ENCODE measurements at places on chromosomes 3 and 15.

DNA sequence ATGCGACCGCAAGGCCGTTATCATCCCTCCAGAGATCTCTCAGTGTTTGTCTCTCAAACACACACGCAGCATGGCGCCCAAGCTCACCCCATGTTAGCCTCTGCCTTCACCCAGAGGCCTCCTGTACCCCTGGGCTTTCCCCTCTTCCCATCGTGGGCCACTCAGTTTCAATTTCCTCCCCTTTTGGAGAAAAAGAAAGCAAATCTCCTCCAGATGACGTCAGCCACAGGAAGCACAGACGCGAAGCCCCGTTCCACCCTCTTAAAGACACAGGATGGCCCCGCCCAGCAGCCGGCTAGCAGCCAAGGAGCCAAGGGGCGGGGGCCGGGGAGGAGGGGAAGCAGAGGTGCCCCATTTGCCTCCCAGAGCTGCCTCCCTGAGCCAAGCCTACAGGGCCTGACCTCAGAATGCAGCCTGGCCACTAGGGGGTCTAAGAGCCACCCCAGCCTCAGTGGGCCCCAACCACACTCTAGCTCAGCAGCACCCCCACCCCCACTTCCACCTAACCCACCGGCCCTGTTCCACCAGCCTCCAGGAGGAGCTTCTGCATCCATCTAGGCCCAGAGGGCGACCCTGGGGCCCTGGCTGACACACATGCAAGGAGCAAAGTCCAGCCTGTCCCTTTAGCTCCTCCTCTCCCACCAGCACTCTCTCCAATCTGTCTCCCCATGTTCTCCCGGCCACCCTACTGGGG lies 26.5 kb downstream of the ATRIP start:
- DNase-seq, result peak; percentile 91

DNA sequence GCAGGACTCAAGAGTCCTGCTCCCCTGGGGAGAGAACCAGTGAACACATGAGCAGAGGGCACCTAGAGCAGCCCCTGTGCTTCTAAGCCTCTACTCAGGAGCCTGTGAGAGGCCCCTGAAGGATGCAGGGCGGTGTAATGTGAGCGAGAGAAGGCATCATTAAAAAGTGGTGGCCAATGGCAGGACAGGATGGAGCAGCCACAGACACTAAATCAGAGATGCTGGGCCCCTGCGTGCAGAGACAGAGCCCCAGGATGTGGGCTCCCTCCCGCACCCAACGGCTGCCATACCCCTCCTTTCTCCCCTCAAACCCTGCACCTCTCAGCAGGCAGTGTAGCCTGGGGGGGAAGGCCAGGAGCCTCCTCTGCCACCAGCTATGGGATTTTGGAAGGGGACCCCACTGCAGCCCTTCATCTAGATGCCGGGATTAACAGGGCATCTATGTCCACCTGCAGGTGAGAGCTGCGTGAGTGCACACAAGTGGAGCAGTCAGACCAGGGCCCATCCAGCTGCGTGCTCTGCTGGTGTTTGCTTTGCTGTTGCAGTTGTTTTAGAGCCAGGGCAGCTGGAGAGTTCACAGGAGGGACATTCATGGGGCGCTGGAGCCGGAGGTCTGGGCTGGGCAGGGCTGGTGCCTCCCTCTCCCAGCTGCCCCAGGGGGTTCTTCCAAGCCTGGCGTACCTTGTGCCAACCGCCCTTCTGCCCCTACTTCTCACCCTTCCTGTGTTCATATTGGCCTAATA lies 5.1 kb upstream of the IQSEC1 start:
- no peak for DNase-seq

DNA sequence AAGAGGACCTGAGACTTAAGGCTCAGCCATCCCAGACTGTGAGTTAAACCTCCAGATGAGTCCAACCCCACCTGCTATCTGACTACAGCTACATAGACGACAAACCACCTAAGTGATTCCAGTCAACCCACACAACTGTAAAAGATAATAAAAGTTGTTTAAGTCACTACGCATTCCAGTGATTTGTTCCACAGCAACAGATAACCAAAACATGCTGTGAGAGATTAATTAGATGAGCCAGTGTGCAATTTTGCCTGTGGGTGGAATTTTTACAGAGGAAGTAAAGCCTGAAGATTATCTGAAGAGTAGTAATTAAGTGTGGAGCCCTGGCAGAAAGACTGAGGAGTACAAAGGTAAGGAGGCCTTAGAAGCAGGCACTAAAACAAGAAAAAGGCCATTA lies 5.4 kb downstream of the BTBD1 start:
- DNase-seq, result peak; percentile 30

DNA sequence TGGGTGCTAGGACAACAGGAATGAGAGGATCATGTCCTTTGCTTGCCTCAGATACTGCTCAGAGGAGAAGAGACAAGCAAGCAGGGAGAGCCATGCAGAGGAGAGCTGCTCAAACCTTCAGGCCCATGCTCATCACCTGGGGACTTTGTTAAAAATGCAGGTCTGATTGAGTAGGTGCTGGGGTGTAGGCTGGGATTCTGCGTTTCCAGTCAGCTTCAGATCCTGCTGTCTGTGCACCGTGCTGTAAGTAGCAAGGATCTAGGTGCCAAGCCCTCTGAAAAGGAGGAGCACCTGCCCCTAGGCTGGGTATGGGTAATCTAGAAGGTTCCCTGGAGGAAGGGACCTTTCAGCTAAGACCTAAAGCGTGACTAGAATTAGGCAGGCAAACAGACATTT lies 7.3 kb downstream of the FLNB start:
- no peak for DNase-seq

DNA sequence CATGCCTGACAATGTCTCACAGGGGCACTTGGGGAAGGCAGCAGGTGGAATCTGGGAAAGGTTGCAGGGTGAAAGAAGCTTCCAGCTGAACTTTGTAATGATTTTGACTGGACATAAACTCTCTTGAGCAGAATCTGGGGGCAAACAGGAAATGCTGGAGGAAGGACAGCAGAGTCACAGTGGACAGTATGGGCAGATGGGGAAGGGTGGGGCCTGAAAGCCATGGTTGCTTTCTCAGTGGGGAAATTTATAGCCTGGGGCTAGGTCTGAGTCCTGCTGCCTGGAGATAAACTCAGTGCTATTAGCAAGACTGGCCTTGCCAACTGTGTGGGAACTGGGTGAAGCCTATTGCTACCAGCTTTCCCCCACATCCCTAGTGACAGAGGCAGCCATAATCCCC lies 203.2 kb downstream of the OSBPL10 start:
- DNase-seq, result no peak

GRCh38 chr3:102571720-102572384 lies 137.0 kb downstream of the ZPLD1 start:
- no peak for DNase-seq

- no peak for DNase-seq
Observed at GRCh38 chr3:72401005-72401545, 447.2 kb downstream of the SHQ1 start.

GRCh38 chr3:32586356-32586755 lies 15.7 kb upstream of the DYNC1LI1 start:
- no peak for DNase-seq

DNA sequence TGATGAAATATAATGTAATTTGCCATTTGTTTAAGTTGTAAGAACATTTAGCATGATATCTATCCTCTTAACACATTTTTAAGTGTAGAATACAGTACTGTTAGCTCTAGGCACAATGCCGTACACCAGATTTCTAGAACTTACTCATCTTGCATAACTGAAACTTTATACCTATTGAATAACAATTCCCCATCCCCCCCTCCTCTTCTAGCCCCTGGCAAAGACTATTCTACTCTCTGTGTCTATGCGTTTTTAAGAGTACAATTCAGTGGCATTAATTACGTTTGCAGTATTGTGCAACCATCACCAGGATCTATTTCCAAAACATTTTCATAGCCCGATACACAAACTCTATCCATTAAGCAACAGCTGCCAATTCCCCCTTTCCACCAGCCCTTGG lies 261.7 kb downstream of the PLOD2 start:
- DNase-seq, result no peak

DNA sequence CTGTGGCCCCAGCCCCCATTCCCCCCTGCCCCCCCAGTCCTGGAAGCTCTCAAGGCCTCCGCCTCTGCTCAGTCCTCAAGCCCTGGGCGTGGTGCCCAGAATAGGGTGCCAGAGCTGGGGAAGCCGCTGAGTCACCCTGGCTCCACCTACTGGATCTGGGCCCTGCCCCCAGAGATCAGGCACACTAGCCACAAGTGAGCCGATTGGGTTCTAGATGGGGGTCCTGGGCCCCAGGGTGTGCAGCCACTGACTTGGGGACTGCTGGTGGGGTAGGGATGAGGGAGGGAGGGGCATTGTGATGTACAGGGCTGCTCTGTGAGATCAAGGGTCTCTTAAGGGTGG lies 5.7 kb downstream of the EIF4G1 start:
- DNase-seq, result peak; percentile 97

GRCh38 chr3:131778526-131778925 lies 256.3 kb downstream of the CPNE4 start:
- no peak for DNase-seq

GRCh38 chr3:98778852-98779413 lies 15.8 kb downstream of the ST3GAL6 start:
- DNase-seq, result peak; percentile 99

- DNase-seq, result peak; percentile 61
Observed at GRCh38 chr3:130480736-130481135, 36.2 kb upstream of the COL6A6 start.

DNA sequence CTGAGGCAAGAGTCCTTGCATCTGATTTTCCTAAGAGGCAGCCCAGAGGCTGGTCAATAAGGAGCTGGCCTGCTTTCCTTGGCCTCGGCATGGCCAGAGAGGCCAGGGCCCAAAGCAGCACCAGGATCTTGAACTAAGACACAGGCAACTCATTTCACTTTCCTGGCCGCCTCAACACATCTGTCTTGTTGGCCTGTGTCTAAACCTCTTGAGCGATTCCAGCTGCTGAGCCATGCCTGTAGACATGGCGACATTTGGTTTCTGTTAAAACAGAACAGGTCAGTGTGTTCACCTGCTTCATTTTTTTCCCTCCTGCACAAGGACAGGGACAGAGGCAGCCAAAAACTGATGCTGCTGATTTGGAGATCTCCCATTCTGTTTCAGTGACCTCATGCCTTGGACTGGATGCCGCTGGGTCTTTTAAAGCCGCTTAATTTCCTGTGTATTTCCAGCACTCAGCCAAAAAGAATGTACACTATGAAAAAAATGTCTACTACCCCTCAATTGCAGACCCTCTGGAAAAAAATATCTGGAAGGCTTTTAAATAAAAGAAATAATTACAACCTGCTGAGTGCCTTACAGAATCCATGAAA lies 266.6 kb upstream of the ICE2 start:
- DNase-seq, result peak; percentile 84

All from fibroblast of skin of abdomen (primary cell).